ENCODE measurements at places on chromosomes 5 and 9.

- no peak for DNase-seq
Measured at GRCh38 chr5:150443242-150444075, 6.1 kb downstream of the RPS14 start.

DNA sequence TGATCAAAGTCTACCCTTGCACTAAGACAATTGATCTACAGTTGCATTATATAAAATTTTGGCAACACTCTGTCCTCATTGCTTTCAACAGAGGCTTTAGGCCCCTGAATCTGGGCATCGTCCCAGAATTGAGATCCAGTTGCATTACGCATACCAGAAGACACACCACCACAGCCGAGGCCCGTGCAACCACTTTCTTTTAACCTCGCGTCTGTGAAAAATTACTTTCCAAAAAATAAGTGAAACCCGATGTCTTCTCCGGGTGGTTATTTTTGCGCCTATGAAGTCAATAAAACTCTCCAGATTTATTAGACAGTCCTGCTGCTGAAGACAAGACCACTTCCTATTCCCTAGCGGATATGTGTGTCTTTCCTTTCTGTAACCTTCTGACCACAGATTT is 52.1 kb upstream of the NFIB start:
- DNase-seq = no peak

GRCh38 chr5:164094291-164094690 is 588.9 kb downstream of the MAT2B start:
- no peak for DNase-seq

GRCh38 chr5:21159510-21160059 is 1171.6 kb upstream of the CDH18 start:
- DNase-seq = no peak

GRCh38 chr9:82024908-82025307 is 36.3 kb downstream of the SPATA31D1 start:
- DNase-seq = no peak

DNA sequence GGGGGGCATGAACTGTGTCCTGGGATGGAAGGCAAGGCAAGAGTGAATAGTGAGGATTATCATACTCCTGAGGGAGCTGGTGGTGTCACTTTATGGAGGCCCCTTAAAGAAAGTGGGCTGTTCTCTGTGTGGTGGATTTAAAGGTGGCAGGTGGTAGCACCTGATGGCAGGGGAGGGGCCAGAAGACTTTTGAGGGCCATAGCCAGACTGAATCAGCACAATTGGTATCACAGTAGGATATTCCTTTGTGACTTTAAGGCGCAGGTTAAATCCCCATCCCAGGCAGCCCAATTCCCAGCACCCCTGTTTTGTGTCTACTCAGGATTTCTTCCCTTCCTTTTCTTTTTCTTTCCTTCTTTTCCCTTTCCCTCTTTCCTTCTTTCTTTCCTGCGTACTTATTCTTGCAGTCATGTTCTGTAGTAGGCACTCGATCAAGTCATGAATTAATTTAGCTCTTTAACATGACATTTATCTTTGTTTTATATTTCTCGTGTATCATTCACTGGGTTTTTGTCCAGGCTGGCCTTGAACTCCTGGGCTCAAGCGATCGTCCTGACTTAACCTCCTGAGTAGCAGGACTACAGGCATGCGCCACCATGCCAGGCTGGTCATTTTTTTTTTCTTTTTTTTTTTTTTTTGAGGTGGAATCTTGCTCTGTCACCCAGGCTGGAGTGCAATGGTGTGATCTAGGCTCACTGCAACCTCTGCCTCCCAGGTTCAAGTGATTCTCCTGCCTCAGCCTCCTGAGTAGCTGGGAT is 11.0 kb upstream of the PCBD2 start:
- DNase-seq = no peak

GRCh38 chr9:109780453-109781033 is 545 bp downstream of the PALM2AKAP2 start:
- DNase-seq = no peak

- no peak for DNase-seq
Measured at GRCh38 chr9:96620832-96621269, 1.2 kb upstream of the CDC14B start.

DNA sequence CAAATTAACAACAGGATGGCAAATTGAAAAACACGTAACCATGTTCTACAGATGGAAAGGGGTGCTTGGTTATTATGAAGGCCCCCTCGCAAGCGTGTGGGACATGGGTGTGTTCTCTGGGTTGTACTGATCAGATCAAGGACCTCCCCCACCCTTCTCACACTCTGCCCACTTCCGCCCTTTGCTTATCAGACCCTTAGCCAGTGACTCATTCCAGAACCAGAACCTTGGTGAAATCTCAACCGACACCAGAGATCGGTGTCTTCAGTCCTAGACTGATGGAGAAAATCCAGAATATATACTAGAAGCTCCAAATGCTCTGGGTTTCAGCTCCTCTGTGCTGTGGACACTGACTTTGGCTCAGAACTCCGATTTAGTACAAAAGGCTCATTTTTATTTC is 64.9 kb downstream of the PTTG1 start:
- no peak for DNase-seq

GRCh38 chr9:123475407-123475806 is 119.4 kb downstream of the CRB2 start:
- DNase-seq = no peak

- no peak for DNase-seq
Measured at GRCh38 chr9:124217836-124218437, 39.8 kb upstream of the NEK6 start.

DNA sequence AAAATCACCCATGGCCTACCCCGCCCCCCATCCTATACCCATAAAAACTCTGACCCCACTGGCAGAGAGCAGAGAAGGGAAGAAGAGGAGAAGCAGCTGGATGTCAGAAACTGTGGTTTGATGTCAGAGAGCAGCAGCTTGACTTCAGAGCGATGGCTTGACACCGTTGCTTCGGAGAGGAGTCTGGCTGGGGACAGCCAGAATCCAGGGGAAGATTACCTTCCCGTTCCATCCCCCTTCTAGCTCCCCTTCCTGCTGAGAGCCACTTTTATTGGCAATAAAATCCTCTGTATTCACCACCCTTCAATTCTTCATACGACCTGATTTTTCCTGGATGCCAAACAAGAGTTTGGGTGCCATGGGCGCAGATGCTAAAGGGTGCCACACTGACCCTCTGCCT is 138.0 kb downstream of the DCP2 start:
- DNase-seq = no peak

- no peak for DNase-seq
Measured at GRCh38 chr5:59609501-59610265, 283.8 kb downstream of the PDE4D start.

DNA sequence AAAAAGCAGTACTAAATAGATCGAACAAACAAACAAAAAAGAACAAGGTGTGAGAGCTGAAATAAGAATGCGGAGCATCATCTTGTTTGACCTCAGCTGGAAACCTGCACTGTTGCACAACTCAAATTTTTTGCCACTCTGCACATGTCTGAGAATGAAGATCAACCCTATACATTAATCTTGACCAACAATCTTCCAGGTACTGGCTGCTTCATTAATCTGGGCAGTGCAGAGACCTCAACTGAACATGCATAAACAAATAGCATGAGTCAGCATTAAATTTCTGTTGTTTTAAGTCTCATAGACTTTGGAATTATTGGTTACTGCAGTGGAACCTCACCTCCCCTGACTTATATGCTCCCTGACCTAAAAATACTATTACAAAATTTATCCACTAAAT is 114.6 kb upstream of the FTMT start:
- DNase-seq = no peak

- DNase-seq = no peak
Measured at GRCh38 chr5:29042152-29042551, 2003.8 kb upstream of the CDH9 start.

- DNase-seq = no peak
Measured at GRCh38 chr9:89154218-89154617, 24.4 kb downstream of the SHC3 start.

DNA sequence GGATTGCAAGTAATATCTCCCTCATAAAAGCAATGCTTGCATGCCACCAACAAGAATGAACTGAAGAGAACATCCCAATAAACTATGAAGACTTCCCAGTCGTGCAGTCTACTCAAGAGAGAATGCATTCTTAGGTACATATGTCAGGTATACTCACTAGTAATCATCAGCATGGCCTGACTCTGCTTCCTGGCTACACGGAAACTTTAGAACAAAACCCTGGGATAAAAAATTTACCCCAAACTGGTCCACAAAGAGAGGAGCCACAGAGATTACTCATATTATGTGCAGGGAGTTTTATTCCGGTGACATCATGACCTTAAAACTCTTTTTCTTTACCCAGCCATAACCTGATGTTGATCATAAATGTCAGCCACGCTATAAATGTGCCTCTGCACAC is 57.5 kb upstream of the PAPPA start:
- no peak for DNase-seq

DNA sequence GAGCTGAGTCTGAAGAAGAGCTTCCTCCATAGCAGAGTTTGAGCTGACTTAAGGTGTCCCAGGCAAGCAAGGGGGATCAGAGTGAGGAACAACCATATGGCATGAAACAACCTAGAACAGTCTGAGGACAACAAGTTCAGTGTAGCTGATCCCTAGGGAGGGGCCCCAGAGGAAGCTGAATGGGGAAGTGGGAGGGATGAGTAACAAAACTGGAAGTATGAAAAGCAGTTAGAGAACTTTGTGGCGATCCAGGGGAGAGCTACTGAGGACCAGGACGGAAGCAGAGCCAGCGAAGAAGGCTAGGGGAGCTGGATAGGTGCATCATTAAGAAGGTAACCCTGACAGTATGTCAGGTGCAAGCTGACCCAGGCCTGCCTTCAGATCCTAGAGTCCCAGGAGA is 580.8 kb downstream of the BNC2 start:
- no peak for DNase-seq

- DNase-seq = no peak
Measured at GRCh38 chr9:126459965-126460843, 133.6 kb downstream of the MVB12B start.

GRCh38 chr9:38182321-38182720 is 113.3 kb upstream of the SHB start:
- no peak for DNase-seq

- DNase-seq = no peak
Measured at GRCh38 chr9:108606401-108606800, 249.4 kb downstream of the ACTL7B start.

DNA sequence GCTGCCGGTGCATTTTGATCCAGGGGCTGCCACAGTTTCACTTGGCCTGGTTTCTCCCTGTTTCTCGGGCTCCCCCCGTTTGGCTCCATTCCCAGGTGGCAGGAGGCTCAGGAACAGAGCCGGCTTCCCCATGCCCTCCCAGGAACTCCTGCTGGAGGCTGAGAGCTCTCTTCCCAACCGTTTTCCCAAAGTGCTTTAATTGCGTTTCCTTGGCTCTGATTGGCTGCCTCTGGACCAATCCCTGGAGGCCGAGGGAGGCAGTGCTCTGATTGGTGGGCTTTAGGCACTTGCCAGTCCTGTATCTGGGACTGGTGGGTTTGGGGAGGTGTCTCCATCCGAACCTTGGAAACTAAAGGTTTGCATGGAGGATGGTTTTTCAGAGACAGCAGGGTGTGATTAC is 4.9 kb downstream of the TSPAN17 start:
- DNase-seq = no peak

DNA sequence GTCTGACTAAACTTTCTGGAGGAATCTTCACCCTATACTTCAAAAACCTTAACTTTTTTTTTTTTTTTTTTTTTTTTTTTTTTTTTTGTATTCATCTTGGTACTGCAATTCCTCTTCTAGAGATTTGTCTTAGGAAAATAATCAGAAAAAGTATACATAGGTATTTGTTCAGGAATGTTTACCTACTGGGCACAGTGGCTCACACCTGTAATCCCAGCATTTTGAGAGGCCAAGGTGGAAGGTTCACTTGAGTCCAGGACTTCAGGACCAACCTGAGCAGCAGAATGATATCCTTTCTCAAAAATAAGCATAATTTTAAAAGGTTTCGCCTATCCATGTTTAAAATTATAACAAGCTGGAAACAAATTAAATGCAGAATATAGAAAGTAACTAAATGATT is 33.3 kb upstream of the NREP start:
- no peak for DNase-seq
